ENCODE measurements at places on chromosomes 11 and 22. TPM values are rescaled to one million over a fixed set of nuclear protein-coding genes. Genes with fewer than 3 reads are reported as not detected.

The GUCY1A2 gene
- total RNA-seq = 4.4 TPM

The CCDC87 gene
- under 0.01 TPM for total RNA-seq

The ETS1 gene
- total RNA-seq = 22.7 TPM

The RIMBP3B gene
- total RNA-seq = not detected

The ANO5 gene
- 4.9 TPM for total RNA-seq

The C1QTNF4 gene
- total RNA-seq = 1.8 TPM

The DEUP1 gene
- total RNA-seq = not detected

The ANO9 gene
- total RNA-seq = 26.4 TPM

The HEPN1 gene
- total RNA-seq = not detected

The SOX6 gene
- total RNA-seq = 23.6 TPM

The ASCL2 gene
- not detected for total RNA-seq

The C11orf42 gene
- total RNA-seq = not detected

The ACTN3 gene
- total RNA-seq = not detected

The EXPH5 gene
- 2.3 TPM for total RNA-seq

The TTC28 gene
- 21.0 TPM for total RNA-seq

The UBQLN3 gene
- total RNA-seq = not detected

The SCUBE1 gene
- total RNA-seq = under 0.01 TPM

The ABCG4 gene
- 0.33 TPM for total RNA-seq

The CAPRIN1 gene
- total RNA-seq = 165 TPM

The OR52E8 gene
- total RNA-seq = not detected

The TPBGL gene
- 0.26 TPM for total RNA-seq

The MISFA gene
- not detected for total RNA-seq

The SAA1 gene
- 450 TPM for total RNA-seq

The NCF4 gene
- 5.9 TPM for total RNA-seq

Measured in body of pancreas (tissue), 4 donors.